ENCODE measurements at places on chromosomes 13 and 19.

DNA sequence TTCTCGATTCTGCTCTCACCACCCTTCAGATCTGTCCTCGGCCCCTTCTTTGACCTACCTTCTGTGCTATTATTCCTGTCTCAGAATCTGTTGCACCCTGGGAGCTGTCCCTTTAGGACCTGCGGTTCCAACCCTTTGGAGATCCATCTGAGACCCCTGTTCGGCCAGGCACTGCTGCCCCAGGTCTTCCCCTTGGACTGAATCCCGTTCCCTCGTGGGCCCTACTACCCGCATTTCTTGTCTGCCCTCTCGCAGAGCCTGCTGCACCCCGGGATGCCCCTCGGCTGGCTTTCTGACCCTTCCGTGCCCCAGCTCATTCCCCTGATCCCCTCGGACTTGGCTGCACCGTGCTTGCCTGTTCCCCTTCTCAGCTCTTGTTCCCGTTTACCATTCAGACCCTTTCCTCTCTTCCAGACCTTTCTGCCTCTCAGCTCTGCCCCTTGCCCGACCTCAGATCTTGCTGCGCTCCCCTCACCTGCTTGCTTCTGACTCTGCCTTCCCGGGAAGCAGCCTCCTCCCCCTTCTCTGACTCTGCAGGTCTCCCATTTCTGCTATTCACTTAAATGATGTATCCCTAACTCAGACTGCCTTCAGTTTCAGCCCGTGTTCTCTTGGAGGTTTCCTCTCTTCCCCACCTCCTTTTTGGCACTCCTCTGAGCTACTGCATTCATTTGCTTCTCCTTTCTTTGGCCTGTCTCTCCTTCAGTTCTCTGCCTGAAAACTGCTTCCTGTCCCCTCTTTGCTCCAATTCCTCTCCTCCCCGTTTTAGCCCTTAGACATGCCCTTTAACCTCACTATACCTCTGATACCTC lies 1.1 kb downstream of the ARHGAP35 start:
- DNase-seq = peak; percentile 44

DNA sequence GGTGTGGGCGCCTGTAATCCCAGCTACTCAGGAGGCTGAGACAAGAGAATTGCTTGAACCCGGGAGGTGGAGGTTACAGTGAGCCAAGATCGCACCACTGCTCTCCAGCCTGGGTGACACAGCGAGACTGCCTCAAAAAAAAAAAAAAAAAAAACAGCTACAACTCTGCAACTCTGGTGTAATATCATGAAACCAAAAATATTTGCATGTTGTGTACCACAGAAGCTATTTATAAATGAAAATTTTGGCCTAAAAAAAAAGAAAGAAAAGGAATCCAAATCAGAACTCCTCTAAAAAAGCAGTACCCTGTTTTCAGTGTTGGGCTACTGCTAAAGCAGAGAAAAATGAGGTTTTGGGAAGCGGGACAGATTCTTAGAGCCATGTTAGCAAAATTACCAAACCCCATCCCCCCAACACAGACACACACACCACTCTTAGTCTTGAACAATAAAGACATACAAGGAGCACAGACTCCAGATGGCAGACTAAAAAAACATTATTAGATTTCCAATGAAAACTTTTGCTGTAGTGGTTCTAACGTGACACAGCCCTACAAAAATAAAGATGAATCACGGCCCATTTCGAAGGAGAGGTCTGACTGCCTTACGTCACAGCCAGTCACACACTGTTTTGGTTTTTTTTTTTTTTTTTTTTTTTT lies 51.5 kb downstream of the INSR start:
- no peak for DNase-seq

GRCh38 chr13:94711561-94712286 lies 621 bp downstream of the SOX21 start:
- DNase-seq = no peak

DNA sequence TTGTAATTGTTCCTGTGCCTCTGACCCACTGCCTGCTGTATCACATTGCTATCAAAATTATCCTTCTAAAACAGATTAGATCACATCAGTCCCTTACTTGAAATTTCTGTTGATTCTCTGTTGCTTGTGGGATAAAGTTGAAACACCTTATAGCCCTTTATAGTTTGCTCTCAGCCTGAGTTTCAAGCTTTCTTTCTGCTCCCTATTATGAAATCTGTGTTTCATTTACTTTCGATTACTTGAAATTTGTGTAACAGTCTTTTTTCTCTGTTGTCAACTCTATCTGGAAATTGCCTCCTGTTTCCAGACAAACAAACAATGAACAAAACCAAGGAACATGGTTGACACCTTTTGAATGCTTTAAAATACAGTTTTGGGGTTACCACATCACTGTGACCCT lies 167.9 kb downstream of the PDS5B start:
- no peak for DNase-seq

GRCh38 chr13:76293346-76293745 lies 592.9 kb downstream of the KCTD12 start:
- DNase-seq = no peak
